ENCODE measurements at places on chromosomes 16 and 17. TPM values are rescaled to one million over a fixed set of nuclear protein-coding genes. Genes with fewer than 3 reads are reported as not detected.

Gene HLF
- total RNA-seq = 0.62 TPM

Gene ZNF778
- total RNA-seq = 8.9 TPM

Gene GGNBP2
- total RNA-seq = 193 TPM

Gene ALOXE3
- total RNA-seq = 0.33 TPM

Gene SEPTIN12
- total RNA-seq = not detected

Gene HBA1
- 0.68 TPM for total RNA-seq

Gene OR1F1
- not detected for total RNA-seq

Gene ATP1B2
- total RNA-seq = not detected

GRCh38 chr17:50101346-50102163 lies 6.4 kb downstream of the PDK2 start:
- no peak for DNase-seq

DNA sequence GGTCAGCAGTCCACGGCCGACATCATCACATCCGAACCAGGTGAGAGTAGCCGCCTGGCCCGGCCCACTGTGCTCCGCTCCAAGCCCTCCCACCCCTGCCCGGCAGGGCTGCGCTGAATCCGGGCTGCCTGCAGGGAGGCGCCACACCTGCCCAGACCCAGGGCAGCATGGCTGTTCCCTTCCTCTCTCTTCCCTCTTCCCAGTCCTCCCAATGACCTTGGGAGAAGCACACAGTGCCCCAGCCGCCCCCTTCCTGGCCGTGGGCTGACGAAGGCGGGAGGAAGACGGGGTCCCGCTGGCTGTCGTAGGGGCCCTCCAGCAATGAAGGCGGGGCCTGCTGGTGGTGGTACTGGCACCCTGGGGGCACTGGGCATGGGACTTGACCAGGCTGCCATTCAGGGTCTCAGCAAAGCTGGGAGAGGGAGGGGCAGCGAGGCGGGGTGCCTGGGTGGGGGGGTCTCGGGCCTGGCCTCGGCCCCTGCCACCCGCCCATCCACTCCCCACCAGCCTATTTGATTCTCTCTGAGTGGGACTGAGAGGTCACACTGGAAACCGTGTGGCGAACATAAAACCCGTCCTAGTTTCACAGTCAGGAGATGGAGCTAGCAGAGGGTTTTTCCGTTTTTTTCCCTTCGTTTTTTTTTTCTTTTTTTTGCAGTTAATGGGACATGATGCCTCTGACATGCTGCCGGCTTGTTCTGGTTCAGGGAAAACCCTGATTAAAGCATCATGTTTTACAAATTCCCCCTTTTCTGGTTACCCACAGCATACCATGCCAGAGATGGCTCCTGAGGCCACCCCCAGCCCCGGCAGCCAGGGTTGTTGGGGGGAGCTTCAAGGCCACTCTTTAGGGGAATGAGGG lies 50.6 kb downstream of the BAHCC1 start:
- DNase-seq = no peak

DNA sequence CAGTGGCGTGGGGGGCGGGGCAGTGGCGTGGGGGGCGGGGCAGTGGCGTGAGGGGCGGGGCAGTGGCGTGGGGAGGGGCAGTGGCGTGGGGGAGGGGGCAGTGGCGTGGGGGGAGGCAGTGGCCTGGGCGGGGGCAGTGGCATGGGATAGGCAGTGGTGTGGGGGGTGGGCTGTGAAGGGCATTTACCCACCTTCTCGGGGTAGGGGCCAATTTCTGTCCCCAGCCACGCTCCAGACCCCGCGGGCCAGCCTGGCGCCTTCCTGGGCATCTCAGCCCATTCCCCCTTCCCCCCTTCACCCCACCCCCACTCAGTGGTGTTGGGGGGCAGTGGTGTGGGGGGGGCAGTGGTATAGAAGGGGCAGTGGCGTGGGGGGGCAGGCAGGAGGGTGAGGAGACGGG lies 92.7 kb downstream of the LITAF start:
- DNase-seq = no peak

GRCh38 chr17:17993366-17993765 lies 20.7 kb downstream of the DRC3 start:
- DNase-seq = no peak

DNA sequence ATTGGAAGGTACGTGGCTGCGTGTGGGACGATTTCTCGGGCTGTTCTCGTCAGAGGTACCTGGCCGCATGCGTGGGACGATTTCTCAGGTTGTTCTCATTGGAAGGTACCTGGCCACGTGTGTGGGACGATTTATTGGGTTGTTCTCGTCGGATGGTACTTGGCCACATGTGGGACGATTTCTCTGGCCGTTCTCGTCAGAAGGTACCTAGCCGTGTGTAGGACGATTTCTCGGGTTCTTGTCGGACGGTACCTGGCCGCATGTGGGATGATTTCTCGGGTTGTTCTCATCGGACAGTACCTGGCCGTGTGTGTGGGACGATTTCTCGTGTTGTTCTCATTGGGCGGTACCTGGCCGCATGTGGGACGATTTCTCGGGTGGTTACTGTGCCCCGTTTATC lies 50.1 kb upstream of the GNG13 start:
- no peak for DNase-seq

DNA sequence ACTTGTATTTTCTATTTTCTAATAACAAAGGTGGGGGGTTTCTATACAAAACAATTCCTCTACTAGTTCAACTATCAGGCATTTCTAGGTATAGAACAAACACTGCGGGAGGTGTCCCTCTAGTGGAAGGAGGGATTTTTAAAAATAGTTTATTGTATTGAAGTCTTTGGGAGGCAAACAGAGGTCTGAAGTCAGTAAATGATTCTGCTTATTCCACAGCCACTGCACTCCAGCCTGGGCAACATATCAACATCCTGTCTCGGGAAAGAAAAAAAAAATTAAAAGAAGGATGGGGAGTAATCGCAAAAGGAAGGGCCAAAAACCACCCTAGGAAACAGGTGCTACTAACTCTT lies 648 bp upstream of the ERCC4 start:
- DNase-seq = no peak

DNA sequence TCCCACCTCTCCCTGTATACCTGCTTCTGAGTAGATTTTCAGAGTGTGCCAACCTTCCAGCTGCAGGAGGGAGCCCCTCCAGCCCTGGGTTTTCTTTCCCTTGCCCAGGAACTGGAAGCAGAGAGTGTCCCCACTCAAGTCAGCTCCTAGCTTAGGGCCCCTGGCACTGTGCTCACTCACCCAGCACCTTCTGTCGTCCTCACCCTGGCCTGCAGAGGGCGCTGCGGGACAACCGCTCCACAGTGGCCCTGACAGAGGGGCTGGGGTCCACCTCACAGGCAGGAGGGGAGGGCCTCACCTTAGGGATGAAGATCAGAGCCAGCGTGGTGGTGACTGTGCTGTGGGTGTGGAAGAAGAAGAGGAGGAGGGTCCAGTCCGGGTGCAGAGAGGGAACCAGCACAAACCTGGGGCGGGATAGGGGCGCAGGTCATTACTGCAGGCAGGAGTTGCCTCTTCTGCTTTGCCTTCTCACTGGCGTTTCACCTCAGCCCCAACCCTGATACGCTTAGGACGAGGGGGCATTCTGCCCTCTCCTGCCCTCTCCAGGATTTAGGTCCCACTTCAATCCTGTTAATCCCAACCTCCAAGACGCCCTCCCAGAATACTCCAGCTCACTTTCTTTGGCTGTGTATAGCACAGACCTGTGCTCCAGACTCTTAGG lies 10.0 kb downstream of the GPR179 start:
- no peak for DNase-seq

- no peak for DNase-seq
Measured at GRCh38 chr17:59332749-59333377, 1.4 kb downstream of the YPEL2 start.

DNA sequence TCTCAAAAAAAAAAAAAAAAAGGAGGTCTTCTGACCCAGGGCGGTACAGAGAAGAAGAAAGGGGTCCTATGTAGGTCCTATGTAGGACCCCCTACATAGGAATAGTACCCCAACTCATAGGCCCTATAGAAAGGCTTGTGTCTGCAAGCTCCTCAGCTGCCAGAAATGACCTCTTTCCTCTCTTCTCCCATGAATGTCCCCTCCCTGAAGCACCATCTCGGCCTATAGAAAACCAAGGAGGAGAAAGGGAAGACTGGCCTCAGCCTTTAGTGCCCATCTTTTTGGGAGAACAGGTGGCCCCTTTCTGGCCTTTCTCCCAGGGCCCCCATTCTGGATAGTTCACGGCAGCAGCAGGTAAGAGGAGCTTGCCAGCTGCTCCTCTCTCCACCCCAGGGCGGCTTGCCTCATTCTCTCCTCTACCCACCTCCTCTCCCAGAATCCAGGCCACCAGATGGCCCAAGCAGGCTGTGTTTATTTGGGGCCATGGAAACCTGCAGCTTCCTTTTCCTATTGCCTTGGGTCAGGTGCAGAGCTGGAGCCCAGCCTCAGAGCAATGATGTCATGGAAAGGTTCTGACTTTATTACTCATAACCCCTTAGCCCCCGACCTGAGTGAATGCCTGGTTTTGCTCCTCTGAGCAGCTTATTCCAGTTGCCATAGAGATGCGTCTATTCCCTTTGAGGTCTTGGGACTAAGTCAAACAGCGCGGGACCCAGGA lies 1.6 kb upstream of the MRPL58 start:
- DNase-seq = no peak

DNA sequence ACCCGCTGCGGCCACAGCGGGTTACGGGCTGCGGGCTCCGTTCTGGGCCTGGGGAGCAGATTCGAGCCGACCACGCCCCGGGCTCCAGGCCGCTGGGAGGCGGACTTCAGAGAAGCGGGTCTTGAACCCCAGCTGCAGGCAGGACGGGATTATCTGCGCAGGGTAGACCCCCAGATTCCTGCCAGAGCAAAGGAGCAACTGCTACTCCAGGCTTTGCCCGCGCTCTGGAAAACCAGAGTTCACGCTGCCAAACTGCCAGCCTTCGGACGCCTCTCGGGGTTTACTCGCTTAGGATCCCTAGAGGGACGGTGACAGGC lies 301 bp upstream of the ULK2 start:
- no peak for DNase-seq

- no peak for DNase-seq
Measured at GRCh38 chr16:54121539-54122295, 164.9 kb downstream of the IRX3 start.

GRCh38 chr16:84137287-84137686 lies 7.7 kb downstream of the HSDL1 start:
- no peak for DNase-seq

- DNase-seq = no peak
Measured at GRCh38 chr17:67260170-67260987, 15.4 kb upstream of the HELZ start.

DNA sequence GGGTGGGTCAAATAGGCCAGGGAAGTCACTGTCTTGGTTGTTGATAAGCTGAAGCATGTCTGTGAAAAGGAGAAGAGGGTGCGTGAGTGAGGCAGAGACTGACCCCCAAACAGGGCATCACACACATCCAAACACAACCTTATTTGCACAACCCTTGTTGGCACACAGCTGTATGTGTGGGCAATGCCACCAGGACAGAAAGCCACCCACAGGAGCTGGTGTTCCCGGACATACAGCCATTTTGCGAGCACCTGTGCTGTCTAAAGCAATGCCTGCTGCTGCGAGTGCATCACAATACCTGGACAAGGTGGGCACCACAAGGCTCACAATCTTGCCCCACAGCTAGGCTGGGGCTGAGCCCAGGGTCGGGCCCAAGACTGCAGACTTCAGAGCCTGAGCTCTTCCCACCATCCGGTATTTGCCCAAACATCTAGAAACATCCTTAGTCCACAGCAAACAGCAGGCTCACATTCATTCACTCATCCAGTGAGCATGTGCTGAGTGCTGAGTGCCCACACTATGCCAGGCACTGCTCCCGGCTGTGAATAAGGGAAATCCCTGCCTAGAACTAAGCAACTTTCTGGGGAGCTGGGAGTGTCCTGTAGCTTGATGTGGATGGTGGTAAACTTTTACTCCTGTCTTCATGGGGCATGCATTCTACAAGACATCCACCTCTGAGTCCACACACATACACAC lies 16.2 kb downstream of the SREBF1 start:
- no peak for DNase-seq

GRCh38 chr16:84378567-84378966 lies 10.2 kb downstream of the ATP2C2 start:
- no peak for DNase-seq

GRCh38 chr16:87243478-87243877 lies 73.7 kb downstream of the C16orf95 start:
- no peak for DNase-seq

DNA sequence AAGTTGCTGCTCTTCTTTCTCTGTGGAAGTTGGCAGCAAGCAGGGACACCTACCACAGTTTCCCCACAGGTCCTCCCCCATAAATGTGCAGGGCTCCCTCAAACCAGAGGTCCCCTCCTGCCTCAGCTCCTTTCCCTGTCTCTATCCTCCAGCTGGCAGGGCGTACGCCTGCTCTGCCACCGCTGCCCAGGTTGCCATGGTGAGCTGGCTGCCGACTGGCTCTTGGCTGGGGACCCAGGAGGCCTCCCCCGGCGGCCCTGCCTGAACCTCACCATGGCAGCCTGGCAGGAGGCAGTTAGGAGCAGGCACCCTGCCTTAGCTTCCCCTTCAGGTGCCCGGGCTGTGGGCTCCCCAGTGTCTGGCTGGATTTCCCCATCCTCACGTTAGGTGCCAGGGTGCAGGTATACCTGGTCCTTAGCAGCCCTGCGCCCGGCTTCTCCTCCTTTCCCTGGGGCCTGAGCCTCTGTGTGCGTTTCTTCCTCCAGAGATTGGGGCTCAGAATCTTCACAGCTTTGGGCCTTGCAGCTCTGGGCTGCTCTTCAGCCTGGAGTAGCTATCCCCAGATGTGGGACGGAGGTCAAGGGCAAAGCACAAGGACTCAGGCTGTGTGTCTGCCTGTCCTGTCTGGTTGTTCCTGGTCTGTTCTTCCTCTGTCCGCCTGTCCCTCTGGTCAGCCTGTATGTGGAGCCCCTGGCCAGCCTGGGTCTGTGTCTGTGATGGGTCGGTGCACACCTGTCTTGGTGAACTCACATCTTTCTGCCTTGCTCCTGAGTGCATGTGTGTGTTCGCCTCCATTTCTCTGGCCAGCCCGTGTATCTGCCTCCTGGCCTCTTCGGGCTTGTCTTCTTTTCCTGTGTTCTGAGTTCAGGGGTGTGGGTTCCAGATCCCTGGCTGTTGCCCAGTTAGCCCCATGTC lies 15.7 kb downstream of the GJD3 start:
- DNase-seq = peak; percentile 4

- no peak for DNase-seq
Measured at GRCh38 chr17:30922235-30923030, 688 bp downstream of the ADAP2 start.

DNA sequence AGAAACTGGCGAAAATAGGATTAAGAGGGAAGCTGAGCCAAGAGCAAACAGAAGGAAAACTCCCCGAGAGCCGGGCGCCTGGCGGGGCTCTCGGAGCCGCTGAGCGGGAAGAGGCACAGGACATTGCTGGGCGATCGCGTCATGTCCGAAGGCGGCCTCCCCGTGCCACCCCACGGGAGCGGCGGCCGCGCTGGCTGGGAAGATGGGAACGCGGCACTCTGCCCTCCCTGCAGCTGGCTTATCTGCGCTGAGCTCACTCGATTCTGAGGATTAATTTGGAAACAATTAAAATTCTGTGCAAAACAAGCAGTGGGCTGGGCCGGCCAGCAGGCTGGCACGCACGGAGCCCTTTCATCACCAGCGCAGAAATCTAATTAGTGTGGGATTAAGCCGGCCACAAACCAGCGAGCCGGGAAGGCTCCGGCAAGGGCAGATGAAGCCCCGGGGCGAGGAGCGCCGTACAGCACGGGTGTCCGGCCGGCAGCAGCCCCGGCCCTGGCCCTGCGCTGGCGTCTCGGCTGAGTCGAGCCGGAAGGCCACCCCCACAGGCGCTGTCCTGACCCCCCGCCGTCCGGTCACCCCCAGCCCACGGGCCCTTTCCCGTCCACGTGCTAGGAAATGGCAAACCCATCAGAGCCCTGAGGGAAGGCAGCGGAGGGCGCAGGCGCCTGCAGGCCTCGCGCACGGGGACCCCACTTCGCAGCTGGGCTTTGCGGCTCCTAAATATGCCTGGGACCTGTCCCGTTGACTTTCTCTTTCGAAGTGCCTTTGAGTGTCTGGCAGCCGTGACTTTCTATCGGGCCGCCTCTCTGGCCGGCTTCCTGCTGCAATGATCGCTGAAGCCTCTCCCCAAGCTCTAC lies 37.9 kb downstream of the SOX8 start:
- DNase-seq = no peak

Measured in CD8-positive, alpha-beta T cell (primary cell).